ENCODE measurements at places on chromosomes 3 and 15. TPM values are rescaled to one million over a fixed set of nuclear protein-coding genes. Genes with fewer than 3 reads are reported as not detected.

ACAN gene
- not detected for total RNA-seq

GRCh38 chr3:50339485-50340146, 1.0 kb downstream of the RASSF1 start:
- DNase-seq, result no peak

ZNF662 gene
- 0.64 TPM for total RNA-seq

- DNase-seq, result no peak
Measured at GRCh38 chr15:29593111-29593510, 229.2 kb downstream of the TJP1 start.

- DNase-seq, result no peak
Measured at GRCh38 chr15:66502491-66502890, 2.2 kb downstream of the RPL4 start.

TRIP4 gene
- 15.3 TPM for total RNA-seq

- DNase-seq, result peak; percentile 87
Measured at GRCh38 chr3:119637679-119638477, 22.5 kb downstream of the POPDC2 start.

CCDC66 gene
- 19.6 TPM for total RNA-seq

HCN4 gene
- not detected for total RNA-seq

DNA sequence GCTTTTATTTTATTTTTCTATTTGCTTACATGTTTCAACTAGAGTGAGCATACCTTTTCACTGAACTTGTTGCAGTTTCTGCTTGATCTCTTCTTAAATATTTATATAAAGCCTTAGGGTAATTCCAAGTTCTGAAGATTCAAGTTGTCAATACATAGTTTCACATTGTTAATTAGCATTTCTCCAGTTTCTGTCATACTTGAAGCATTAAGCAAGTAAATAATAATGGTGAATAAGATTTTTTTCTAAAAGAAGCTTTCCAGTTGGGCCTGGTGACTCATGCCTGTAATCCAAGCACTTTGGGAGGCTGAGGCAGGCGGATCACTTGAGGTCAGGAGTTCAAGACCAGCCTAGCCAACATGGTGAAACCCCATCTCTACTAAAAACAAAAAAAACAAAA, 53.9 kb downstream of the CALML4 start:
- DNase-seq, result peak; percentile 51

- peak; percentile 61 for DNase-seq
Measured at GRCh38 chr15:92714077-92714476, 58.5 kb upstream of the FAM174B start.

DNA sequence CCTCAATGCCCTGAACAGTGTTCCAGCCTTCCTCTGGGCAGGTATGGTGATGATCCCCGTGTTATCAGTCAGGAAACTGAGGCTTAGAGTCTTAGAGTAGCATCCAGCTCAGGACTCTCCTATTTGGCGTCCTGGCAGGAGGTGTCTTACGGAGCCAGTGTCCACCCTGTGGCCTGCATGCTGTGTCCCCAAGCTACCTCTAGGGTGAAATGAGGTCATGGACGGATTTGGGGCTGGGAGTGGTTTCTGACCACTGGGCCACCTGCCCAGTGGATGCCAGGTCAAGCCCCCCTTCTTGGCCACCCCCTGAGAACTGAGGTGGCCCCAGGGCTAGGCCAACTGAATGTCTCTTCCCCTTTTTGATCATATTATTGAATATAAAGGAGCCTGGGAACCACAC, 27.2 kb upstream of the SLC6A6 start:
- no peak for DNase-seq

DNA sequence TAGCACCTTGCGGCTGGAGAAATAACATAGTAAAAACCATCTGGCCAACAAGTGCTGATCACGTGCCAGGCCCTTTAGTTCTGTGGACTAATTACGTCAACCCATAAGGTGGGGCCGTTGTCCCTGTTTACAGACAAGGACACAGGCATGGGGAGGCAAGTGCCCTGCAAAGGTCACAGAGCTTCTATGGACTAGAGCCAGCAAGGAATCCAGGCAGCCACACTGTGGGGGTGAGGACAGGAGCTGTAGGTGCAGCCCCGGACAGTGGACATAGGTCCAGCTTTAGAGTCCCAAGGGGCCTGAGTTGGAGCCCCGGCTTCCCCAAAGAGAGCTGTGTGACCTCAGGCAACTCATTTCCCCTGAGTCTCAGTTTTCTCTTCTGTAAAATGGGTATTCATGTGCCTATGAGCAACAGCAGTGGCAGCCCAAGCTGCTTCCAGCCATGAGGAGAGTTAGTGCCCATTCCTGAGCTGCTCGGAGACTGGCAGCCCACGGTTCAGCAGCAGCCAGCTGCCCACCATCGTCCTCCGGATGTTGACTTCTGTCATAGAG, 13.9 kb downstream of the CHST13 start:
- no peak for DNase-seq

- DNase-seq, result no peak
Measured at GRCh38 chr15:64562003-64562640, 101.7 kb downstream of the ZNF609 start.

- no peak for DNase-seq
Measured at GRCh38 chr3:33132019-33132360, 18.2 kb downstream of the CRTAP start.

GRCh38 chr3:48425281-48425812, 4.5 kb downstream of the PLXNB1 start:
- no peak for DNase-seq

TM6SF1 gene
- 0.83 TPM for total RNA-seq
